Stimulated activated CD4-positive, alpha-beta T cell treated with anti-CD3 and anti-CD28 coated beads, Interleukin-2, amount 100 ng/mL, for 24 hours (primary cell): ENCODE measurements at places on chromosomes 3 and 15.

DNA sequence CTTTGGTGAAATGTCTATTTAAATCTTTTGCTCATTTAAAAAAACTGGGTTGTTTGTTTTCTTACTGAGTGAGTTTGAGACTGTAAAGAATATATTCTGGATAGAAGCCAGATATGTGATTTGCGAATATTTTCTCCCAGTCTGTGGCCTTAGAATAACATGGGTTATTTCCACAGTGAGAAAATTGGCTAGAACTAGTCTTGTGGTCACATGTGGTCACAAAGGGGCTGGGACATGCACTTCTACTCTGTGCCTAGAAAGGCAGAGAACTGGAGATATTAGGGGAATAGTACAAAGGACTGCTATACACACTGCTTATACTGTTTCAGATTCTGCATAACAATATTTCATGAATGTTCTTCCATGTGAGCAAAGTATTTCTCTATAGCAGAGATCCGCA, 79.9 kb upstream of the RGMA start:
- DNase-seq: no peak

- no peak for DNase-seq
These were observed 265.0 kb upstream of the AZI2 start for GRCh38 chr3:28613511-28614106.

DNA sequence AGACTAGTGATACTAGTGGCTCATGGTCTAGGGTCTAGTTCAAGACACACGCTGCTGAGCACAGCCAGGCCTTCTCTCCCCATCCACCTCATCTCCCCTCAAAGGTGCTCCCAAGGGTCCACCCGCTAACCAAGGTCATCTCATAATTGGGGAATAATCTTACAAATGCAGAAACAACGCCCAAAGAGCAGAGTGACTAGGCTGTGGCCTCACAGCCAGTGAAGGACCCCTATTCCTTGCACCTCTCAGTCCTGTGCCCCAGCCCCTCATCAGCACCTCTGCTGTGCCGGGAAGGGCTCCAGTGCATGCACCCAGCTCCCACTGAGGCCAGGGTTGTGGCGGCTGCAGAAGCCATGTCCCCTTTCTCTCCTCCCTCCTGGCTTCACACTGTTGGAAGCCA, 286.9 kb downstream of the UACA start:
- no peak for DNase-seq

- no peak for DNase-seq
These were observed 476.8 kb downstream of the AGBL1 start for GRCh38 chr15:86556396-86557017.

- no peak for DNase-seq
These were observed 101.6 kb downstream of the GREM1 start for GRCh38 chr15:32819448-32819847.

- no peak for DNase-seq
These were observed 26.3 kb downstream of the GABRR3 start for GRCh38 chr3:98008855-98009254.

DNA sequence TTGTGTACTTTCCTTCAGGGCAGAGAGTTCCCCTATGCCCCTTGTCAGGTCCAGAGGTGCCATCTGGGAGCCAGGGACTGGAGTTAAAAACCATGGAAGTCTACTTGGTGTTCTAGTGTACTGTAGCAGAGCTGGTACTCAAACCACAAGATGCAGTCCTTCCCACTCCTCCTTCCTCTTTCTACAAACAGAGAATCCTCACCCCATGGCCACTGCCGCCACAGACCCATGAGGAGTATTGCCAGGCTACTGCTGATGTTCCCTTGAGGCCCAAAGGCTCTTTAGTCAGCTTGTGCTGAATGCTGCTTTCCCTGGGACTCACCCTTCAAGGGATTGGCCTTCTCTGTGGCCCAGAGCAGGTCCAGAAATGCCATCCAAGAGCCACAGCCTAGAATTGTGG, 229.2 kb upstream of the ZPLD1 start:
- DNase-seq: no peak

DNA sequence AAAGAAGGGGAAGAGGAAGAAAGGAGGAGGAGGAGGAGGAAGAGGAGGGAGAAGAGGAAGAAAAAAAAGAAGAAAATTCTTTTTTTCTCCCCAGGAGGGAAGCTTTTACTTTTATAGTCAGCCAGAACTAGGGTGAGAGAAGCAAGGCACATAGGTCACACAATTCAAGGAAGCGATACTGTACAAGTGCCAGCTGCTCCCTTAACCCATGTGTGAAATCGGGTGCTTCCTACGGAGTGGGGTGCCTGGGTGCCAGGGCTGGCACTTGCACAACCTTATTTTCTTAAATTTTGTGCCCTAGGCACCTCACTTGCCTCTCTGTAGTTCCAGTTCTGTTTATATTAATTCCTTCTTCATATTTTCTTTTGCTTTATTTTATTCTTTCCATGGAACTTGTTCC, 150.4 kb downstream of the LIPC start:
- no peak for DNase-seq
